Stimulated activated CD8-positive, alpha-beta memory T cell treated with anti-CD3 and anti-CD28 coated beads, Interleukin-15, amount 100 ng/mL, for 24 hours (primary cell): ENCODE measurements at places on chromosomes 4 and X.
A peak's percentile ranks its signal among the peaks of the same experiment; 100 is the strongest.

DNA sequence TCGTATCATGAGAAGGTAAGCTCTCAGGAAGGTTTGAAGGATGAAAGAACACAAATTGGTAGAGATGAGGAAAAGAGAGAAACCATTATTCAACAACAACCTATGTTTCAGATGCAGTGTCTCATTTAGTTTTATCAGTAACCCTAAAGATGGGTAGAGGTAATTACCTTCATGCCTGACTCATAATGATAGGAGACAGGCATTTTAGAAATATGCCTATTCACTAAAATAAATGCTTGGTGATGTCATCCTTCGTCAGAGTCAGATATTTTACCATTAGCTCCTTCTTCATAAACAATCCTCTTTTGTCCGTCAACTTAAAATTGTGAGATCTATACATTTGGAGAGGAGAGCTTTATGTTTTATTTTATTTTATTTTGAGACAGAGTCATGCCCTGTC is 21.5 kb upstream of the RNF150 start:
- DNase-seq, result no peak

GRCh38 chrX:68570598-68570997 is 71.7 kb downstream of the YIPF6 start:
- DNase-seq, result no peak

DNA sequence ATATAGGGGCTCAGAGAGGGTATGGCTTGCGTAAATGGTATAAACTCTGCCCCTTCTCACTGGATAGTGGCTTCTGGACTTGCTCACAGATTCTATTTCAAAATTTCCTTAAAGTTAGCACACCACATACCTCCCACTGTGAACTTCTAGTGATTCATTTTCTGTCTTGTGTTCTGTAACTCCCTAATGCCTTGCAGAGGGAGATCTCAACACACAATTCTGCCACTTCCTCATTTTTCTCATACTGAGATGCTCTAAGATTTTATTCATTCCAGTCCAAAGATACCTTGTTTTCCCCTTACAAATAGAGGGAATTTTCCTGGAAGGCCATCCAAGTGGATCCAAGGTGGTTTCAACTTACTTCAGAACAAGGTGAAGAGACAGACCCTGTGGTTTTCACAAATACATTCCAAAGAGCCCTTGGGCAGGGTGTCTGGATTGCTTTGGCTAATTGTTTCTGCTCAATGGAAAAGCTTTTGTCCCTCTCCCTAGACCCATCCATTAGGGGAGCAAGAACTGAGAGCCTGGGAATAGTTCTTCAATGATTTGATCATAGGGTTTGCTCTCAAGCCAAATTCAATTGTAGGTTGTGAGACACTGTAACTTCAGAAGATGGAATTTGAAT is 52.1 kb upstream of the CAPN6 start:
- DNase-seq, result no peak

GRCh38 chr4:70660106-70660505 is 6.2 kb downstream of the JCHAIN start:
- DNase-seq, result no peak

GRCh38 chr4:38157592-38157991 is 197.4 kb downstream of the PTTG2 start:
- DNase-seq, result no peak

DNA sequence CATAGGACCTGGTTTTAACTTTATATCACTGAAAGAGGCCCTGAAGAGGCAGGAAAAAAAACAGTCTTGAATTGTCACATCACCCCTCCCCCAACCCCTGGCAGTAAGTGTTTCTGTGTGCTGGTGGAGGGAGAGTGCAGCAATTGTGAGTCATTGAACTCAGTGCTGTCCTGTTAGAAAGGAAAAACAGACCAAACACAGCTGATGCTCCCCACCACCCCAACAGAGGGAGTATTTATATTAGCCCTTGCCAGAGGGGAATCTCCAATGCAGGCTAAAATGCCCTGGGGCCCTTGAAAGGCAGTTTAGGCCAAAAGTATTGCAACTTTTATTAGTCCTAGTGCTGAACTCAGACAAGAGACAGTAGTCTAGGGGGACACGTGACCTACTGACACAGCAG is 197.8 kb upstream of the AGTR2 start:
- DNase-seq, result no peak

- no peak for DNase-seq
These were observed 170.8 kb upstream of the GALNT7 start for GRCh38 chr4:172997856-172998255.

- no peak for DNase-seq
These were observed 85.5 kb downstream of the USP46 start for GRCh38 chr4:52573551-52573950.

DNA sequence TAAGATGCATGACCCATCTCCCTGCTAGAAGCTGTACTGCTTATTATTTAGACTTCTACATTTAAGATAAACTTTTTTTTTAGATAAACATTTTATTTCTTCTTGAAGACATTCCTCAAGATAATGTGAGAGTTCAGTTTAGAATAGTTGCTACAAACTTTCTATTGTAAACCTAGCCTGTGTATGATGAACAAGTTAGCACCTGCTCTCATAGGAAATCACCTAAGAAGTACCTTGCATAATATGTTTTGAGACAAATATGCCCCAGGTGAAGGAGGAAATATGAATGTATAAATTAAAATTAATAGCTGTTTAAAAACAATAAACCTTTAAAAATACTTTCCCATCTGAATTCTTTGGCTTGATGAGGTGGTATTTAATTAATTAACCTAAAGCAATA is 35.6 kb downstream of the RASGEF1B start:
- DNase-seq, result no peak

DNA sequence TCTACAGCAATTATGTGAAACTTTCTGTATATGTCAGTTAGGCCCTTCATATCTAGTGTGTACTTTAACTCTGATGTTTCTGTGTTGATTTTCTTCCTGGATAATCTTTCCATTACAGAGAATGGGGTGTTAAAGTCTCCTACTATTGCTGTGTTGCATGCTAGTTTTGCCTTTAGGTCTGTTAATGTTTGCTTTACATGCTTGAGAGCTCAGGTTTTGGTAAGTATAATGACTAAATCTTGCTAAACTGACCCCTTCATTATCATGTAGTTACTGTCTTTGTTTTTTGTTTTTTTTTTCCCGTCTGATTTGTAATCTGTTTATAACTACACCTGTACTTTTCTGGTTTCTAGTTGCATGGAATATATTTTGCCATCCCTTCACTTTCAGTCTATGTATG is 63.6 kb upstream of the UGT2B15 start:
- no peak for DNase-seq

DNA sequence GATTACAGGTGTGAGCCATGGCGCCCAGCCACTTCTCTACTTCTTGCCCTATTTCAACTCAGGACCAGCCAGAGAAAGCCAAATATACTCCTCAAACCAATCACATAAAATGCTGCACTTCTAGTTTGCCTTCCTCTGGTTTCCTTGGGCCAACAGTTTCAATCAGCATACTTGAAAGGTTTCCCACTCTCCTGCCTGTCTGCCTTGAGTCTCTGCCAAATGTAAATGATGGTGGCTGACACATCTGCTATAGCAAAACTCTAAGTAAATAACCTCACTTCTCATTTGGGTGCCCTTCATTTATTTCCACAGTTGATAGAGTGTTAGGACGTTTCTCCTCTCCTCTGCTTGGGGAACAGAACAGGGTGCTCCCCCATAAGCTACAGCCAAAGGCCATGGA is 36.4 kb upstream of the PPA2 start:
- no peak for DNase-seq

DNA sequence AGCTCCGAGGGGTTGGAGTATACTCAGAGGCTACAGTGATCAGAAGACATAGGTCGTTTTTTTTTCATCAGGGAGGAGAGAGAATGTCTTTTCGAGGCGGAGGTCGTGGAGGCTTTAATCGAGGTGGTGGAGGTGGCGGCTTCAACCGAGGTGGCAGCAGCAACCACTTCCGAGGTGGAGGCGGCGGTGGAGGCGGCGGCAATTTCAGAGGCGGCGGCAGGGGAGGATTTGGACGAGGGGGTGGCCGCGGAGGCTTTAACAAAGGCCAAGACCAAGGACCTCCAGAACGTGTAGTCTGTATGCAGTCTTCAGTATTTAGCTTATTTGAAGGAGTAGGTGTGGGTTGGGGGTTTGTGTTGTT is 500 bp downstream of the GAR1 start:
- DNase-seq, result peak; percentile 27

DNA sequence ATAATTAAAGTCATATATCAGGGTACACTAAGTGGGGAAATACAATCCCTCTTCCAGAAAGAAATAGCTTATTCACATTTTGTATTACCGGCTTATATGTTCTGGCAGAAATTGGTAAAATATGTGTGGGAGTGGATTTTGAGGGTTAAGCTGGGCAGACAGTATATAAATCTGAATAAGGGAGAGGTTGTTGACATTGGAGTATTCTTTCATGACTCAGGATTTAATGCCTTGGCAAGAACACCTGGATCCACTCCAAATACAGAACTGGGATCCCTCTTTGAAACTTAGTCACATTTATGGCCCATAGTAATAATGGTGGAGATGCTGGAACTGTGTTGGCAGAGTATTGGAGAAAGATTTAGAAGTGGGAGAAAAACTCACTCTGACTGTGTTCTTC is 54.3 kb upstream of the TET2 start:
- no peak for DNase-seq

- DNase-seq, result no peak
These were observed 507.9 kb downstream of the MID1IP1 start for GRCh38 chrX:39309018-39309635.

DNA sequence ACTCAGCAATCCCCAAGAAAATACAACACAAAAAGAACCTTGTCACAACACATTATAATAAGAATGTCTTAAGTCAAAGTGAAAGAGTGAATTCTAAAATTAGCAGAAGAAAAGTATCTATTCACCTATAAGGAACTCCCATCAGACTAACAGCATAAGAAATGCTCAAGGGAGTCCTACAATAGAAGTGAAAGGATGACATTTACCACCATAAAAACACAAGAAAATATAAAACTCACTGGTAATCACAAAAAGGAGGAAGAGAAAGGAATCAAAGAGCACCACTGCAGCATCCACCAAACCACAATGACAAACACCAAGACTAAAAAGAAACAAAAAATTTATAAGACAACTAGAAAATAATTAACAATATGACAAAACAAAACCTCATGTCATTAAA is 257.0 kb upstream of the AGTR2 start:
- no peak for DNase-seq

DNA sequence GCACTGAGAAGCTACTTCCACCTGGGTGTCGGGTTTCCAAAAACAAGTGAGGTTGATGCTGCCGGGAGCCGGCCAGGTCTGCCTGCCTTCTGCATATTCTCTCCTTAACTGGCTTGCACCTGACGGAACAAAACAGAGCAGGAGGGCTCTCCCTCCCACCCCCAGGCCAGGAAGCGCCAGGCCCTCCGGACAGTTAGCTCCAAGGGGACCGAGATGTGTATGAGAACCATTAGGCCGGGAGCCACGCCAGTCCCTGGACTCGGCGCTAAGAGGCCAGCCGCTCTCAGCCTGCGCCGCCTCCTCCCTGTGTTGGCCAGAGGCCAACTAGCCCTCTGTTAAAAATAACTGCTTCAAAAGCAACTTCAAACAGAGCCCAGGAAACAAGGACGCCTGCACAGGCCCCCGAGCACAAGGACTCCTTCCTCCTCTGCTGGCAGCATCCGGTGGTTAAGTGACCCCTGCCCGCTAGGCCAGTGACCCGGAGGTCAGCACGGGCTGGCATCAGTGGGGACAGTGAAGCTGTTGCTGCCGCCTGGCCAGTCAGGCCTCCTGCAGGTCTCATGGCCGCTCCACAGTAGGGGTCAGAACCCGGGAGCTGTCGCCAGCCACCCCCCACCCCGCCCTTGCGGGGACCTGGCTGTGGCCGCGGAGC is 107.9 kb downstream of the ABLIM2 start:
- no peak for DNase-seq

DNA sequence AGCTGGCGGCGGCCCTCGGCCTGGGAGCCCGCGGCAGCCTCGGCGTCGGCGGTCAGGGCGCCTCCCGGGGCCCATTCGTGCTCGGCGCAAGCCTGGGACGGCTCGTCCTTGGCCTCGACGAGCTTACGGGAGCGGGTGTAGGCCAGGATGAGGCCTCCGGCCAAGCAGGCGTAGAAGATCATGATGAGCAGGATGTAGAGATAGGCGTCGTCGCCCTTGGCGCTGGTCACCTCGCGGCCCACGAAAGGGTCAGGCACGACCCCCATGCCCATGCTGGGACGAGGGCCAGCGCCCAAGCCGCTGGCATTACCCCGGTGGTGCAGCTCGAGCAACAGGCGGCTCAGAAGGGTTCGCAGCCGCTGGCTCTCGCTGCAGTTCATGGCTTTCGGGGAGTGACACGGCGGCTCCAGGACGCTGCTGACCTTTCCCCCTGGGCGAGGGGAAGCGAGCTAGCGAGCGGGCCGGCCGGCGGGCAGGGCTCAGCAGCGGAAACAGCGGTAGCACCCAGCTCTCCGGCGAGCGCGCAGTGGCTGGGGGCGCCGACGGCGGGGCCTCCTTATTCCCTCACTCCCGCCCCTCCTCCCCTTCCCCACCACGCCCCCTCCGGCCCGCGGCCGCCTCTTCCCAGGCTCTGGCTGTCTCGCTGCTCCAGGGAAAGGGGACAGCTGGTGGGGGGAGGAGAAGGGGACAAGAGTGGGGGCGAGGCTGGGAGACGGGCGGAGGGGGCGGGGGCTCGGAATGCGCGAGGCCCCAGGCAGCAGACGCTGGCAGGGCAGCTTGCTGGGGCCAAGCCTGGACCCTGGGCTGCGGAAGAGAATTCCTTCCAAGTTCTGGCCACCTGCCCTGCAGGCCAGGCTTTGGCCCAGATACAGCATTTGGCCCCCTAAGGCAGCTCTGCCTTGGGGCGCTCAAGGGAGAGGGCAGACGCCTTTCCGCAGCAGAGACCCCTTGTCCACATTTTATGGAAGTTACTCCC is at the start of gene KCNE5:
Gene KCNE5, minus strand, starts transcription at position 532 of the 976 bp plus-strand sequence. Its CDS starts 152 bp downstream, at position 380.
- no peak for DNase-seq

DNA sequence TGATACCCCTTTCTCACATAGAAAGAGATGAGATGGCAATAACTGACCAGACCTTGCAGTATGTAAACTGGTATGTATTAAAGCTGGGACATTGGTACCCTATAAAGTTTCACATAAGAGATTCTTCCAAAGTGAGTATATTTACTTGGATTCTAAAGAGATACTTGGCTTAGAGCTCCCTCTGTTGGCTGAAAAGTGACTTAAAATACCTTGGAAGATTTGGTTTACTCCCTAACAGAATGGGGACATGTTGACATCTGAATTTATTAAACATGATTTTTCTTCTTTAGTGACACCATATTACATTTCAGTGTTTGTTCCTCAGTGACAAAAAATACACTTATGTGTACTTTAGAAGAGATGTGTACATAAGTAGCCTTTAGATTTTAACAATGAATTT is 47.9 kb upstream of the RGN start:
- DNase-seq, result no peak

GRCh38 chr4:164383358-164384220 is 370.3 kb upstream of the SMIM31 start:
- DNase-seq, result no peak

- no peak for DNase-seq
These were observed 2246.0 kb downstream of the ARAP2 start for GRCh38 chr4:33998291-33998690.

DNA sequence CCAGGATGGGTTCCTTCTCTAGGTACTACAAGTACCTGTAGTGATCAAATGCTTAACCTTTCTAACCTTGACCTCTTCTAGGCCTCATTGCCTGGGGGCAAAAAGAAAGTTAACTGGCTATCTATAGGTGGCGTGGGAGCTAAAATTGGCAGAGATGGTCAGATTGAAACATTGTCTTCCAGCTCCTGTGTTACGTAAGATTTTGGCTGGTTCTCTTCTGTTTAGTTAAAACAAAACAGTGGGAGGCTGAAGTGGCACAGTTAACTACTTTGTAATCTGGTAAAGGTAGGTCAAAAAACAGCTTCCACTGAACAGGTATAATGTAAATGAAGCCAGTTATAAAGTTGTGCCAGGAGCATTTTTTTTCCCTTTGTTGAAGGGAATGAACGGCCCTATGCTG is 115.2 kb downstream of the MBNL3 start:
- no peak for DNase-seq

GRCh38 chr4:186820391-186820891 is 96.8 kb upstream of the FAT1 start:
- DNase-seq, result no peak
